ENCODE measurements at places on chromosomes 3 and 15.

DNA sequence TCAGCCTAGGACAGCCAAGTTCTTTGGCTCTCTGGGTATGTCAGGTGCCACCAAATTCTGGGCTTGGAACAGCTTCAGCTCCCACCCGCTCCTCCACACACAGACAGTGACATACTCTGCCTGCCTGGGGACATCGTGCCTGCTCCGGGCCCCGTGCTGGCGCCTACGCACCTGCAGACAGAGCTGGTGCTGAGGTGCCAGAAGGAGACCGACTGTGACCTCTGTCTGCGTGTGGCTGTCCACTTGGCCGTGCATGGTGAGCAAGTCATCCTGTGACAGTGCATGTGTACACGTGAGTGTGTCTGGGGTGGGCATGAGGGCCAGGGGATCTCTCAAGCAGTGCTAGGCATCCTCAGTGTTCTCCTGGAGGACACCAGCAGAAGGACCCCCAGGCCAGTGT, 922 bp downstream of the IL17RC start:
- no peak for DNase-seq

DNA sequence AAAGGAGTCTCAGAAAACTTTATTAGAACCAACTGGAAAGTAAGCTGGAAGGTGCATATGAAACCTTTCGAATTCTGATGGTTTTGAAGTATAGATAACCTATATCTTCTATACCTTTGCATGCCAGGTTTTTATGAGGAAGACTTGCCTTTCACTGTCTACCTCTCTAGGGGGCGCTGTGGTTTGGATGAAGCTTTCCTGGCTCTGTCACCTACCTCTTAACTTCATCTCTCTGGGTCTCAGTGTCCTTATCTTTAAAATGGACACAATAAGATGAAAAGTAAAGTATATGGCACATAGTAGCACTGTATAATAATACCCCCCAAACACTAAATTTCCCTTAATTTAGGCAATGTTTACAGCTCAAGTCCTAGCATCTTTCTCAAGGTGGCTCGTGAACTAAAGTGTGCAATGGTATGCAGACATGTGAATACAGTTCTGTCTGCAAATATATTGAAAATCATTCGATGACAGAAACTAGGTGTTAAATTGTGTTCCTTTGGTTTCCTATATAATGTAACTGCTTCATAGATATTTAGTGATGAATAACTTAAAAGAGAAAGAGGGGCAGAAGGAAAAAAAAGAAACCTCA, 314.3 kb downstream of the CHST2 start:
- DNase-seq: no peak

- DNase-seq: no peak
These were observed 165.2 kb downstream of the GREM1 start for GRCh38 chr15:32882955-32883354.

- no peak for DNase-seq
These were observed 54.3 kb downstream of the RIOX2 start for GRCh38 chr3:97917813-97918536.

GRCh38 chr15:101463270-101463669, 26.2 kb downstream of the PCSK6 start:
- DNase-seq: no peak

DNA sequence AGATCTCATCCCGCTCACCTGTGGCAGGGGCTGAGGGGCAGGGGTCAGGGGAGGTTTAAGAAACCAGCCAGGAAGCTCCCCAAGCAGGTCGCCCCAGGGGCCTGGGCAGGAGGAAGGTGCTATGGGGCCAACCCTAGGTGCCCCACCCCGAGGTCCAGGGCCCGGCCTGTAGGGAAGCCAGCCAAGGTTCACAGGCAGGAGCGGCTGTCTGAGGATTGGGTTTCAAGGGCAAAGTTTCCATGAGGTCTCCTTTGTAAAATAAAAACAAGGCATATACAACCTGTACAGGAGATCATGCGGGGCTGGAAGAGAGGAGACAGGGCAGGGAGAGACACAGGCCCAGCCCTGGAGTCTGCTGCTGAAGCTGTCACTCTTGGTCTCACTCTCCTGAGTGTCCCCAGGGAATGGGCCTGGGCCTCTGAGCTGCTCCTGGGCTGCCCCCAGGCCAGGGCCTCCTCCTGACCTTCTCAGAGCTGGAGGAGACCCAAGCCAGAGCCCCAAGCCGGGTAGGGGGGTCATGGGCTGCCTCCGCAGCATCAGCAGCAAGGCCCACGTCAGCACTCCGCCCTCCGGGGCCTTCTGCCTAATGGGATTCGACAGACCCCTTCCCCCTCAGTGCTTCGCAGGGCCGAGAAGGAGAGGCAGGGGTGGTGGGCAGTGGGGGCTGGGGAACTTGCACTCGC, 5.5 kb downstream of the CPLX3 start:
- DNase-seq: no peak

DNA sequence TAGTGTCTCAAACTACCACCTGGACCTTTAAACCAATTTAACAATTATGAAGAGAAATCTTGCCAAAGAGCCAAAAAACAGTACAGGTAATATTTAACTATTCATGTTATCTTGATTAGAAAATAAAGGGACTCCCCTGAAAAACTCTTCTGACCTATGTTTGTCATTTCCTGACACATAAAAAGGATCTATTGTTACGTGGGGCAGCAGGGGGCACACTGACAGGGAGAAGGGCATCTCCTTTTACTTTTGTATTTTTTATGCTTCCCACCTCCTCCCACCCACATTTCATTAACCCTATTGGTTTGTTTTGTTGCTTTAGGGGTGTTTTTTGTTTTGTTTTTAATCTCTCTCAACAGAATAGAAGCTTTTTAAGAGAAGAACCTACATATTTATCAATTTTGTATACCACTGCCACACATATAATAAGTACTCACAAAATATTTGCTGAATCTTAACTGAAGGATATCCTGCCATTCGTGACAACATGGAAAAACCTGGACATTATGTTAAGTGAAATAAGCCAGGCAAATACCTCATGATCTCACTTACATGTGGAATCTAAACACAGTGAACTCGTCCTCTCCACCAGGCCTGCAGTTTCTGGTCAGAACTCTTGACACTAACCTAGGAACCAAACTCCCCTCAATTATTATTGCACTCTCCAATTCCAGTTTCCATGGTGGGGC, 17.7 kb downstream of the STAG1 start:
- DNase-seq: no peak

GRCh38 chr3:152719264-152719663, 115.7 kb upstream of the P2RY1 start:
- no peak for DNase-seq

- no peak for DNase-seq
These were observed 790 bp downstream of the RAB5A start for GRCh38 chr3:19947549-19948225.

DNA sequence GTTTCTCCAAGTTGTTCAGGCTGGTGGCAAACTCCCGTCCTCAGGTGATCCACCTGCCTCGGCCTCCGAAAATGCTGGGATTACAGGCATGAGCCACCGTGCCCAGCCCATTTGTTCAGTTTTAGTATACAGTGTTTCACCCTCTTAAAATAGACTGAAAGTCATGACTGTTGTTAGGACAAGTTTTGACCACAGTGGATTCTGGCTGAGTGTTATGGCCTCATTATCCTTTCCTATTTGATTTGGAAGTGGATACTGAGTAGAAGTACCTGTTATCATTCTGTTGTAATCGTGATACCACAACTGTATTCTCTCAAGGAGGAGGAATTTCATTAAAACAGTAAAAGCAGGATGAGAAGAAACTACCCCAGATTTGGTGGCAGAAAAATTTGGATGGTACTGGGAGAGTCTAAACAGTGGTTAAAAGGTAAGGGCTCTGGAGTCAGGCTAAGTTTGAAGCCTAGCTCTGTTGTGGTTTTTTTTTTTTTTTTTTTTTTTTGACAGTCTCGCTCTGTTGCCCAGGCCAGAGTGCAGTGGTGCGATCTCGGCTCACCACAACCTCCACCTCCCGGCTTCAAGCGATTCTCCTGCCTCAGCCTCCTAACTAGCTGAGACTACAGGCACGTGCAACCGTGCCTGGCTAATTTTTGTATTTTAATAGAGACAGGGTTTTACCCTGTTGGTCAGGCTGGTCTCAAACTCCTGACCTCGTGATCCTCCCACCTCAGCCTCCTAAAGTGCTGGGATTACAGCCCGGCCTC, 2.6 kb downstream of the MAP2K1 start:
- DNase-seq: no peak

- DNase-seq: no peak
These were observed 24.9 kb downstream of the ZMAT3 start for GRCh38 chr3:179046497-179047353.

DNA sequence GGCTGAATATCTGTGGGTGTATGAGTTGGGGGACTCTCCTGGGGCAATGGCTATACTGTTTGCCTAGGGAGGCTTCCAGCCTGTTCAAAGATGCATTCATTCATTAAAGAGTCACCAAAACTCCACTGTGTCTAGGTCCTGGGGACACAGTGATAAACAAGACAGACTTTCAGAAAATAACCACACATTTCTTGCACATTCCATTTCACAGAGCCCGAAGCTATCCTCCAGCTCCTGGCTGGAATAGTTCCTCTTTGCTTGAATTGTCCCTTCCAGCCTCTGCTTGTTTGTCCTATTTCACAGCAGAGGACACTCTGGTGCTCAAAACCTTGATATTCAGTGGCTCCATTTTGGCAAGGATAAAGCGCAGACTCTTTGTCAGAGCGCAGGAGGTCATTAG, 61.7 kb upstream of the ITGA11 start:
- no peak for DNase-seq

- no peak for DNase-seq
These were observed 39.1 kb downstream of the MAP2K1 start for GRCh38 chr15:66425837-66426236.

DNA sequence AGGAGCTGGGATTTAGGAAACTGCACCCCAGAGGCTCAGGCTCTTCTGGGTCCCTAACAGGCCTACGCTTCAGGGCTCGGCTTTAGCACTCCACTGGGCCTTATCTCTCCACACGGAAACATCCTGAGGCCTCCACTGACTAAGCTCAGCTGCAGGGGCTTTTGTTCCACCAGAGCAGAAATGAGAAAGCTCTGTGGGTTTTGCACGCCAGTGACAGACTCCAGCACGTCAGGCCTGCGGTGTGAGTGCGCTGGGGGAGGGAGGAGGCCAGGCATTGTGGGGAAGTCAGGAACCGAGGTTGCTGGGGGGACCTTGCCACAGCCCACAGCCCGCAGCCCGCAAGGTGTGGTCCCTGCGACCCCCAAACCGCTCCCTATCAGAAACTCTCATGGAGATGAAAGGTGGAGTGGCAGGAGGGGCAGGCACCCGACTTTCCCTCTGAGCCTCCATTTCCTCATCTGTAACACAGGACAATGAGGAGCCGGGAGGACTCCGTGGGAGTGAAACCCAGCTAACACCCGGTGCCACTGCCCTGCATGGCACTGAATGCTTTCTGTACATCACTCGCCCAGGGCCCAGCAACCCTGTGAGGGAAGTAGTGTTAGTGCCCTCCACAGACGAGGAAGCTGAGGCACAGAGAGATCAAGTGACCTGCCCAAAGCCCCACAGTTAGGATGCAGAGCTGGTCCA, 106.5 kb downstream of the TPRA1 start:
- DNase-seq: no peak

DNA sequence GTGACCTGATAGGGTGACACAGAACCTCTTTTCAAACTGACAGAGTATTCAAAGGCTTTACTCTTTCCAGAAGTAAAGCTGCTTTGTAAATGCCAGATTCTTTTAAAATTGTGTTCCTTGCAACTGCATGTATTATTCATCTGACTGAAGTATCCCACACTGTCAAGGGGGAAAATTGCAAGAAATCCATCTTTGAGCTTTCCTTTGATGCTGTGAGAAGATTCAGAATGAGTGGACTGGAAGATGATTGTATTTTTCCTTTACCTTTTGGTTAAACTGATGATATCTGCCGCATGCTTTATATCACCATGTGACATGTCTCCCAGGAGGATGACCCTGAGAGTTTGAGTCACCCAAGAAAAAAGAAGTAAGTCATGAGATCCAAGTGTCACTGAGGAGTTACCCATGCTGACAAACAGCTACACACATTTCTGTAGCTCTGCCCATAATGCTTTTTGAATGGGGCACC, 250.8 kb upstream of the CBLB start:
- no peak for DNase-seq

GRCh38 chr3:120469440-120469839, 18.6 kb upstream of the FSTL1 start:
- DNase-seq: no peak

DNA sequence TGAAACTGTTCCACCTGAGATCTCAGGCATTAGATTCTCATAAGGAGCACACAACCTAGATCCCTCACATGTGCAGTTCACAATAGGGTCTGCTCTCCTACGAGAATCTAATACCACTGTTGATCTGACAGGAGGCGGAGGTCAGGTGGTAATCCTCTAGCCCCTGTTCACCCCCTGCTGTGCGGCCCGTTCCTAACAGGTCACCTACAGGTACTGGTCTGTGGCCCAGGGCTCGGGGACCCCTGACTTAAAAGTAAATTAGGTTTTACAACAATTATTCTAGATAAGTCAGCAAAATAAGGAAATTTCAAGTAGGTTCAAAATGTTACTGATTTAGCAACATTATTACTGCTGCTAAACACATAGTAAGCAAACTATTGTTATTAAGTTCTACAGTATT, 58.2 kb downstream of the CFAP20DC start:
- DNase-seq: no peak

DNA sequence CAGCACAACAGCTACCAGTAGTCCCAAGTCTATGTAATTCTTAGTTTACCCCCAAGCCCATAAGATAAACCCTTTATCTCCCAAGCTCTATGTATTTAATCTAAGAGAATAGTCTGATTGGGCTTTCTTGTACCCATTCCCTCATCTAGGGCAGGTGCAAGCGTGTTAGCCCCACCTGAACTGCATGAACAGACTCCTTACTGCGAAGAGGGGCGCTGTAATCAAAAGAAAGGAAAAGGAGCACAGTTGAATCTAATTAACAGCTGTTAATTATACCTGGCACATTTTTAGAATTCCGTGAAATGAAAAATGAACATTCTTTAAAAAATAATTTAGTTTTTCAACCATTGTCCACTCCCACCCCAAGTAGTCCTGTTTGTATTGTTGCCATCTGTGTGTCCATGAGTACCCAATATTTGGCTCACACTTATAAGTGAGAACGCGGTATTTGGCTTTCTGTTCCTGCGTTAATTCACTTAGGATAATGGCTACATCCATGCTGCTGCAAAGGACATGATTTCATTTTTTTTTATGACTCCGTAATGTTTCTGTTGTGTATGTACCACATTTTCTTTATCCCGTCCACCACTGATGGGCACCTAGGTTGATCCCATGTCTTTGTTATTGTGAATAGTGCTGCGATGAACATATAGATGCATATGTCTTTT, 26.5 kb upstream of the NEDD4 start:
- no peak for DNase-seq
